ENCODE measurements at places on chromosomes 12 and 14. TPM values are rescaled to one million over a fixed set of nuclear protein-coding genes. Genes with fewer than 3 reads are reported as not detected.

DNA sequence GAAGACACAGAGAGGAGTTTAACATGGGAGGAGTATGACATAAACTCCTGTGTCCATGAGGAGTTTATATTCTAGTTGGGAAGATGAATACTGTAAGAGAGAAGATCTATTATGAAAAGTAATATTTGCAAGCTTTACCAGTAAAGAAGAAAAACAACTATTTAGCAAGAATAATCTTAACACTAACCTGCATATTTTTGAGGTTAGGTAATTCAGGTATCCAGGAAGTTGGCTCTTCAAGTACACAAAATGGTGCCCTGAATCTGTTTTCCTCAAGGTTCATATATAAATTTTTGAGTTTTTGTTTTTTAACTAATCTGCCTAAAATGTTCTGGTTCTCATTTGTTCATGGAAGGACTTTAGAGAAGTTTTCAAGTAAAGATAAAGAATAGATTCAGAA is 33.9 kb upstream of the KCNMB4 start:
- H3K27me3 ChIP-seq = no peaks in the 10 kb centered on the region
- H3K4me1 ChIP-seq = peaks cover 6% of the 10 kb centered on the region
- no peak overlapping the region for H3K4me3 ChIP-seq
- peaks cover 3% of the 10 kb centered on the region for H3K36me3 ChIP-seq
- DNase-seq = no peak

DNA sequence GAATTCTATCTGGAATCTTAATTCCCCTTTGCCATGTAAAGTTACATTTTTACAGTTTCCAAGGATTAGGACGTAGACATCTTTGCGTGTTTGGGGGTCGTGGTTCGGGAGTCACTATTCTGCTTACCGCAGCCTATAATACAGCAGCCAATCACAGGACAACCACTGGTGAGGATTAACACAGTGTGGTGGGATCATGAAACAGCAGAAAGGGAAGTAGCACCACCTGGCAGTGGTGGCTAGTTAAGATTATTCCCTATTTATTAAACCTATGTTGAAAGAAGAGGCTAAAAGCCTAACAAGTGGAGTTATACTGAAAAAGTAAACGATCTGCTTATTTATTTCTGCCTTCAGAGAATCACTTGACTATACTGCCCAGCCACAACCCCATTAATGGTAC is 71.7 kb downstream of the IPO8 start:
- H3K27me3 ChIP-seq = no peaks in the 10 kb centered on the region
- DNase-seq = no peak
- no peak overlapping the region for H3K4me3 ChIP-seq
- H3K36me3 ChIP-seq = no peaks in the 10 kb centered on the region
- H3K4me1 ChIP-seq = no peaks in the 10 kb centered on the region

DNA sequence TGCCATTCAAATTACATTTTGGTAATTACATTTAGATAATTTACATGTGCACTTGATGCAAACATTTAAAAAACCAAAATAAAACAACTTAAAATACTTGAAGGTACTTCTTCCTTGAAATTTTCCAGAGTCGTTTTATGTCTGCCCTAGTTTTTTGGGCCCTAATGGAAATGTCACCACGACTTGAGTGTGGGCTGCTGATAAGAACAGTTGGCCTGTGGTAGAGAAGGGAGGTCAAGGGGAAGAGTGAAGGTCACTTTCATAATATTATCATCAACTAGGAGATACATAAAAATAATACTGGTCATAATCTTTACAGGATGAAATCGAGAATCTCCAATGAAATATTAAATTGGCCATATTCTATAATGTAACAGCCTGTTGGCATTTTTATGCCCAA is 23.1 kb downstream of the ZDHHC17 start:
- no peaks in the 10 kb centered on the region for H3K36me3 ChIP-seq
- no peaks in the 10 kb centered on the region for H3K27me3 ChIP-seq
- peaks cover 3% of the 10 kb centered on the region for H3K4me1 ChIP-seq
- H3K4me3 ChIP-seq = no peak overlapping the region
- H3K27ac ChIP-seq = no peak overlapping the region

- H3K27me3 ChIP-seq = no peaks in the 10 kb centered on the region
- no peak for DNase-seq
- H3K4me1 ChIP-seq = no peaks in the 10 kb centered on the region
- no peaks in the 10 kb centered on the region for H3K36me3 ChIP-seq
Measured at GRCh38 chr12:62866451-62867082, 68.4 kb downstream of the PPM1H start.

The KRT73 gene
- total RNA-seq = 6.8 TPM

The PPP4R4 gene
- total RNA-seq = 2.5 TPM

DNA sequence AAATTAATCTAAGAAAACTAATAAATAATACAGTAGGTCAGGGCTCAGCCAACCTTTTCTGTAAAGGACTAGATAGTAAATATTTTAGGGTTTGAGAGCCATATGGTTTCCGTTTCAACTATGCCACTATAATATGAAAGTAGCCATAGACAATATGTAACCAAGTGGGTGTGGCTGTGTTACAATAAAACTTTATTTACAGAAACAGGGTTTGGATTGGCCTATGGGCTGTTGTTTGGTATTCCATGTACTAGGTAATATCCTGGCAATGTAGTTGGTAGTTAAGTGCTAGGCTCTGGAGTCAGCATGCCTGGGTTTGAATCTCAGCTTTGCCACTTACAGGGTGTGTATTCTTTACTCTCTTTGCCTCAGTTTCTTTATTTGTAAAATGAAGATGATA is 156.5 kb upstream of the RPH3A start:
- H3K4me3 ChIP-seq = no peak overlapping the region
- DNase-seq = no peak
- peaks cover 9% of the 10 kb centered on the region for H3K27me3 ChIP-seq
- no peak overlapping the region for H3K27ac ChIP-seq
- H3K36me3 ChIP-seq = no peaks in the 10 kb centered on the region

DNA sequence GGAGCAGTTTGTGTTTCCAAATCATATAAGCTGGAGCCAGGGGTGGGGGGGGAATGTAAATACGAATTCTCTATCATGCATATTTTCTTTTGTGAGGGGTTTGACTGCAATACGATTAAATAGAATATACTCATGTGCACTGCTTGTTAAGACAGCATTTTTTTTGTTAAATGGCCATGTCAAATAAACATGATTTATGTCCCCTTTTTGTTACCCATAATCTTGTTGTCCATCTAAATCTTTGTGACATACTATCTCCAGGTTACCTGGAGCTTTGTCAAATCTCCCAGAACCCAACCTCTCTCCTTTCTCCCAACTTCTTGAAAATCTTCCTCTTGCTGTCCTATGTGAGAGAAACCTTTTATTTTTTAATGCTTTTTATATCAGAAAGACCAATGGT is 233.1 kb downstream of the SLC25A21 start:
- no peaks in the 10 kb centered on the region for H3K27me3 ChIP-seq
- DNase-seq = no peak
- H3K4me1 ChIP-seq = no peaks in the 10 kb centered on the region

The OAS1 gene
- 11.4 TPM for total RNA-seq

The GCH1 gene
- 29.2 TPM for total RNA-seq

Data from T-cell (primary cell).